NCI-H1105 treated with DMSO at 0.1 percent for 48 hours (cell line): ENCODE measurements at places on chromosomes 5 and 9.

GRCh38 chr5:178237431-178238312 is 5.1 kb upstream of the PHYKPL start:
- no peak for DNase-seq

DNA sequence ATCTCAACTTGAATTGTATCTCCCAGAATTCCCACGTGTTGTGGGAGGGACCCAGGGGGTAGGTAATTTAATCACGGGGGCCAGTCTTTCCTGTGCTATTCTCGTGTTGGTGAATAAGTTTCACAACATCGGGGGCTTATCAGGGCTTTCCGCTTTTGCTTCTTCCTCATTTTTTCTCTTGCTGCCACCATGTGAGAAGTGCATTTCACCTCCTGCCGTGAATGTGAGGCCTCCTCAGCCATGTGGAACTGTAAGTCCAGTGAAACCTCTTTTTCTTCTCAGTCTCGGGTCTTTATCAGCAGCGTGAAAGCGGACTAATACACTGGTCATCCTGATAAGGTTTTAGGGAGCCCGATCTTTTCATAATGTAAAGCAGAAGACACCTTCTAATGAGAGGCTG is 687.0 kb upstream of the FTMT start:
- no peak for DNase-seq

DNA sequence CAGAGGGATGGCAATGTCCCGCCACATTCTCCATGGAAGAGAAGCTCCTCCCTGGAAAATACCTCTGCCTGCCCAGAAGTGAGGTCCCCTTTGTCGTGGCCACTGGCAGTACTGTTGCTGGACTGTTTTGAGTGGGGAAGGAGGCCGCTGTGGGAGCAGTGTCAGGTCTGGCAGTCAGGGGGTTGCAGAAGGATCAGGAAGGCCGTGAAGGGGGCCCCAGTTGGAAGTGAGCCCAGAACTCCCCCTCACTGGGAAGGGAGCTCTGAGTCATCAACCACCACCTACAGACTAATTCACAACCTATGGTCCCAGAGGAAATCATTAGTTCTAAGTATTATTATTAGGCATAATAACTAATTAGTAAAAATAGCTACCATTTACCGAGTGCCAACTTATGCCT is 200.4 kb downstream of the TTLL11 start:
- DNase-seq: no peak

DNA sequence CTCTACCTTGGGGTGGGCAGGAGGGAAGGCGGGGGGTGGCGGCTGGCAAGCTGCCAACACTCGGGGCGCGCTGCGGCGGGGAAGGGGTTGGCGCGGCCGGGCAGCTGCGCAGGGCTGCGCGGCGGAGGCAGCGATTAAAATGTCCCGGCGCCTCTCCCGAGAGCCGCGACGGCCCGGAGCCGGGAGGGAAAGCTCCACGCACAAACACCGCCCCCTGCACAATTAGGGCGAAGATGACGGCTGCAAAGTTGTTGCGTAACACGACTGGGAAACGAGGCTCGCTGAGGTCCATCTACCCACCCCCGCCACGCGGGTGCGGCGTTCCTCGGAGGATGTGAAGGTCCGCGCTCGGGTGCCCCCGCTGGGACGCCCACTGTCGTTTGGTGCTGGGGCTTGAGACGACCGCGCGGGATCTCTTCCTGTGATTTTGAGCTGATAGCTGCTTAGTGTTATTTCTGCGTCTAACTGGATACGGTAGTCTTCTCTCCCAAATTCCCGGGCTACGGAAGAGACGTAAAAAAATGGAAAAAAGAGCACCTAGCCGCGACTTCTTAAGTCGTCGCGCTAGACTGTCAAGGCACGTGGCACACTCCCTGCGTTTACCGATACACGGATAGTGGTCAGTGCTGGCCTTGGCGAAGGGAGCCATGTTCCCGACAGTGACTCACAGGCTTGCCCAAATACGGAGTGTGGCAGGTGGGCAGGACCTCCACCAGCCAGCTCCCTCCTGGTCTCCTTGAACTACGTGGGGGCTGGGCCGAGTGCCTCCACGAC is 958 bp upstream of the NFIL3 start:
- DNase-seq: peak; percentile 64

DNA sequence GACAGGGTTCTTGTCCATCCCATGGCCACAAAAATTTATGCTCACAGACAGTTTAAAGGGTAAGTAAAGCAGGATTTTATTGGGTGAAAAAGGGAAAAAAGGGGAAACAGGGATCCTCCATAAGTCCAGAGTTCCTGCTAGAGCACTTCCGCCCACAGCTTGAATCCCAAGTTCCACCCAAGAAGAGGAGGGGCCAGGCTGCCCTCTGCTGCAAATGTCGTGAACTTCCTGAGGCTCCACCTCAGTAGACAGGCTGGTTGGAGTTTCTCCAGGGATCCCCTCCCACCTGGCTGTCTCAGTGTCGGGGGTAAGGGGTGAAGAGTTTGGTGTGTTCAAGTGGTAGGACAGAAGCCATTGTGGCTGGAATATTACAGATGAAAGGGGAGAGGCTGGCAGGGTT is 275.0 kb upstream of the SGCD start:
- DNase-seq: no peak

- DNase-seq: no peak
Measured at GRCh38 chr5:93385655-93386054, 195.4 kb downstream of the NR2F1-AS1 start.

DNA sequence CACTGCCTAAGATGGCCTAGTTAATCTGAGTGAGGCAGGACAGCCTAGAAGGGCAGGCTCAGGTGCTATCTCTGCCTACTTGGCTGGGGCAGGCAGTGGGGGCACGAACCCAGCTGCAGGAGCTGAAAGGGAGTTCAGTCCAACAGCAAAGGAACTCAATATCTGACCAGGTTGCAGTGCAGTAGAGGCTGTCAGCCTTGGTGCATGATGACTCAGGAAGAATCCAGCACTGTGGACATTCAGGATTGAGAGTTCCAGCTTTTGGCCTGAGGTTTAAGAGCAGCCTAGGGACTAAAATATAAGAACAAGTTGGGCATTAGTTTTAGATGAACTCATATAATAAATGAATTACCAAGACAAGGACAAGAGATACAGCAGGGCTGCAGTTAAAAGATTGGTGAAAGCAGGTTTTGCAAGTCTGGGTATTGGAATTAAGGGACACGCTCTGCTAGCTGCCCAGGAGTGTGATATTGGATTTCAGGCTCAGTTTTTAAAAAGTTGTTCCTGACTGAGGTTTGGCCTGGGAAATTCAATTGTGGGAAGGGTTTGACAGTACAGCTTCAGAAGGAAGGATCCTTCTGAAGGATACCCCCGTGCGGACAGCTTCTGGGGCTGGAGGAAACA is 64.7 kb upstream of the ATG10 start:
- no peak for DNase-seq

GRCh38 chr9:37104183-37104889 is 16.0 kb upstream of the ZCCHC7 start:
- DNase-seq: no peak

- no peak for DNase-seq
Measured at GRCh38 chr5:80967500-80968181, 7.5 kb downstream of the RASGRF2 start.

DNA sequence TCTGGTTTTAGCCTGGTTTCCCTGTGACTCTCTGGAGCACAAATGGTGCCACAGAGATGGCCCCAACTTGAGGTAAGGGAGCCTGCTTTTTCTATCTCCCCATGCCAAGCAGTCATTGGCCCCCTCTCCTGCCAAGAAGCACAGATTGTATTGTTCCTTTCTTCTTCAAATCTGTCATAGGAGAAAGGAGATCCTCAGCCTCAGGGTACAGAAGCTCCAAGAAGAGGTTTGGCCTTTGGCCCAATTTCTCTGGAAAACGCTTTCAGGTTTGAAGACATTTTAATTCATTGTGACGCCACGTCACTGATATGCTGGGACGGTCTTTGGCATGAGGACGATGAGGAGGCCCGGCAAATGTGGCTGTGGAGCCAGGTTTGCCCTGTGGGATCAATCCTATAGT is 29.2 kb upstream of the PANK3 start:
- no peak for DNase-seq

DNA sequence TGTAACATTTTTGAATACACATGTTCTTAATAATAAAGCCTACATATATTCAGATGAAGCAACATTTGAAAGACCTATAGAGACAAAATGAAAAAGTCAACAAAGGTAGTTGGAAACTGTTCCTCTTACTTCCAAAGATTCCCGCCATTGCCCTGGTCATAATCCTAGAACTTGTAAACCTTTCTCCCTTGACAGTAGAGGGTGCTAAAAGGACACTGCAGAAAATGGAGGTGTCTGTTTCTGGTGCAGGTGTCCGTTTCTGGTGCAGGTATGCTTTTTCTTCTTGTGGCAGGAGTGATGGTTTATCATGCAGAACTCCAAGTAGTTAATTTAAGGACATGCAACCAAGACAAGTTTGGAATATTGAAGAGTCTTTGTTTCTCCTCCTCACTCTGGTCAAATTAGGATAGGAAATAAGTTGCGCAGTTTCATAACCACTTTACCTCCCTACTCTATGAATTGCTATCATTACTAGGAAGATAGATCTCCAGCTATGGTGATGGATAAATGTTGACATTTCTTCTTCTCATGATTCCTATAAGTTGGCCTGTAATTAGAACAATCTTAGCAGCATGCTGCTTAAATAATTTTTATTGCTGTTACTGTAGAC is 56.0 kb upstream of the FAM174A start:
- peak; percentile 21 for DNase-seq

- peak; percentile 6 for DNase-seq
Measured at GRCh38 chr5:136015966-136016650, 12.7 kb upstream of the TGFBI start.

- DNase-seq: no peak
Measured at GRCh38 chr9:91782708-91783214, 167.3 kb downstream of the ROR2 start.

DNA sequence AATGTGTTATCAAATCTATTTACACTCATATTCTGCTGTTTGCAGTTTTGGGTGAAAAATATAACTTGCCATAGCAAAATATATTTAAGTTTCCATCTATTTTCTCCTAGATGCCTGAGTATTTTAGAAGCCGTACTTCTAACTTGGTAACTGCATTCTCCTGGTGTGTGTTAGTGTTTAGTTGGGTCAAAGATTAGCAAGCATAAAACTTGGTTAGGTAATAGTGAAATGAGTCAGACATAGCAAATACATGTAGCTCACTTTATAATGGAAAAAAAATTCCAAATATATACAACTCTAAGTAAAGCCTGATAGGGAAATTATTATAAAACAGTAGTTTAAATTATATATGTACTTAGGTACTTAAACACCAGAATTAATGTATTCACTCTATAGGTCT is 640.7 kb upstream of the ST8SIA4 start:
- no peak for DNase-seq

GRCh38 chr5:123119334-123119986 is 30.4 kb downstream of the PRDM6 start:
- DNase-seq: no peak

DNA sequence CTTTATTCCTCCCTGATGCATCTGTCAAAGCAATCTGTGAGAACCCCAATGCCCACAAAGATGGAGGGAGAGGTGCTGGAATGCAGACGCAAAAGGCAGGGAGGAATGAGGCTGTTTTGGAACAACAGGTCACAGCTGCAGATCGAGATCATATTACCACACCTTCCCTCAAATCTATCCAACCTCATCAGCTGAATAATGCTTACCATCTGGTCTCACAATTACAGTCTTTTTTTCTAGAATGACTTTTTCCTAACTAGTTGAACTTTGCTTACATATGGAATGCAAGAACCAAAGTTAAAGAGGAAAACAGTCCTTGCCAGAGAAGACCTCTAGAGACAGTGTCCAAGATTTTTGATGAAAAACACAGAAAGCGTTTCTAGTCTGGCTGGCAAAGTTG is 158.1 kb downstream of the LPAR1 start:
- DNase-seq: no peak

DNA sequence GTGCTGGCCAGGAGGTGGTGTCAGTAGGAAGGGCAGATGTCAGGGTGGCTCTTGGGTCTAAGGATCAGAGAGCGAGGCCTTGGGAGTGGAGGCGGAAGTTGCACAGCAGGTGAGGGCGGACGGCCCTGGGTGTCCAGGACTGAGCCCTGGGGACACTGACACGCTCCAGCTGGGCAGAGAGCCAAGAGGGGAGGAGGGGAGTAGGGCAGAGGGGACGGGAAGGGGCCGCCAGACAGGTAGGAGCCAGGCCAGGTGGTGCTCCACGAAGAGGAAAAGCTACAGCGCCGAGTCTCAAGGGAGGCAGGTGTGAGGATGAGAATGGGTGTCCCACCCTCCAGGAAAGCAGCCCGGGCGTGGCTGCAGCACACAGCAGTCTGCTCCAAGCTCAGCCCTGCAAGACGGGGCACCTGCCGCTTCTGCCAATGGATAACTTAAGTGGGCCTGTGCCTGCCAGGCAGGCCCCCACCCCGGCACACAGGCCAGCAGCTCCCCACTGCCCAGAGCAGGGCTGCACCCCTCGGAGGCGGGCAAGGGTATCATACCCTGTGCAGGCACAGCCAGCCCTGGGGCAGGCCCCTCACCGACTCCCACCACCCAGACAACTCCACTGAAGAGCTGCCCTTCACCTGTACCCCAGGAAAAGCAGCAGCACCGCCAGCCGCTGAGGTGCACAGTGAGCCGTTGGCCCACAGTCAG is 4.9 kb downstream of the TPRN start:
- DNase-seq: peak; percentile 96

- no peak for DNase-seq
Measured at GRCh38 chr5:142319560-142320429, 5.0 kb downstream of the SPRY4 start.

DNA sequence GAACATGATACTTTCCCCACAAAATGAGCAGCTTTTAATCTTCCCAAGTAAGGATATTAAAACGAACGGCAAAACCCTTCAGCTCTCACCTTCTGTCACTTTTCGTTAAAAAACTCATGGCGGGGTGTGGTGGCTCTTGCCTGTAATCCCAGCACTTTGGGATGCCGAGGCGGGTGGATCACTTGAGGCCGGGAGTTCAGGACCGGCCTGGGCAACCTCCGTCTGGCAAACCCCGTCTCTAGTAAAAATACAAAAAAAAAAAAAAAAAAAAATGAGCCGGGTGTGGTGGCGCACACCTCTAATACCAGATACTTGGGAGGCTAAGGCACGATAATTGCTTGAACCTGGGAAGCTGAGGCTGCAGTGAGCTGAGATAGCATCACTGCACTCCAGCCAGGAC is 902 bp downstream of the TMED9 start:
- DNase-seq: no peak

GRCh38 chr9:116090030-116090770 is 63.4 kb upstream of the PAPPA start:
- no peak for DNase-seq

DNA sequence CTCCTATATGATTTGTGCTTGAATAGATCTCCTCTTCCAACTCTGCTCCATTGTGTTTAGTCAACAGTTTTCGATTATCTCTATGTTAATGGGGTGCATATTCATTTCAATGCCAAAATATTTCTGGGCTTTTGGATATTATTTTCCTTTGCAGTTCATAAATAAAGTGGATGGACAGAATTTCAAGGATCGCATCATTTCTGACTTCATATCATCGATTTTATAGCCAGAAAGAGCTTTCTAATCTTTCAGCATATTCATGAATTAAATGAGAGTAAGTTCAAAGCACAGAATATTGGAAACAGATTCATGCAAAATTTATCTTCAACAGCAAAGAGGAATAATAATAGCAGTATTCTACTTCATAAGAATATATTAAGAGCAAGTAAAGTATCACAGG is 60.0 kb upstream of the MINAR2 start:
- DNase-seq: no peak

GRCh38 chr9:16825971-16826625 is 44.4 kb downstream of the BNC2 start:
- DNase-seq: no peak

- DNase-seq: peak; percentile 12
Measured at GRCh38 chr5:92518318-92518904, 1062.6 kb downstream of the NR2F1-AS1 start.

GRCh38 chr5:122770477-122770876 is 4.4 kb upstream of the SNX2 start:
- DNase-seq: no peak
